Non-pigmented ciliary epithelial cell (primary cell): ENCODE measurements at places on chromosomes 16 and 17.

DNA sequence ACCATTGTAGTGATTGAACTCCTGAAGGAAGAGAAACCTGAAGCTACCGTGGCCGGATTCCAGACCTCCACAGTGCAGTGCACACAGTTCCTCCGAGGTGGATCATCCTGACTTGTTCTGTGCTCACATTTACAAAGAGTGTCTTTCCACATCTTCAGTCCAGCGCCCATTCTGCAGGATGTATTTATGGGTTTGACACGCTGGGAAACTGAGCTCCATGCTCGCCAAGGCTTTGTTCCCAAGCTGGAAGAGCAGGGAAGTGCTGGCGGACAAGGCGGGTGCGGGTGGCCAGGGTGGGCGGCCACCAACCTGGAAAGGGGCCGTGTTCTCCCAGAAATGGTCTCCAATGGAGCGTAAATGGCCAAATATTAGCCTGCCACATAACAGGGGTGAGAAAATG lies 227.9 kb downstream of the IRF8 start:
- no peak for DNase-seq

- DNase-seq: no peak
Measured at GRCh38 chr17:17904166-17905035, 67.6 kb upstream of the SREBF1 start.

DNA sequence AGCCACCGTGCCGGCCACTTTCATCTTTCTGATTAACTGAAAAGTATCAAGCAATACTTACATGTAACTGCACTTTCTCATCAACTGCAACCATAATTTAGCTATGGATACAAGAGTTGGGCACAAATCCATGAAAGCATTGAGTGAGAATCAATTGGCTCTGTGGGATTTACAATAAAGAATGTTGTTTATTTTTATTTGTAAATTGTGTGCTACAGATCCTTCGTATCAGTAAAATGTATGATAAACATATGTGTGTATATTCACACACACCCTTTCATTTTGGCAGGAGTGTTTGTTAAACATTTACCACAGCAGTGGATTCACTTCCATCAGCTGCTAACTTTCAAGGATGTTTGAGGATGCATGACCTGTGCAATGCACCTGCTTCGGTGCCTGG lies 411.0 kb downstream of the WWOX start:
- no peak for DNase-seq

GRCh38 chr16:2415085-2415484 lies 14.2 kb upstream of the CCNF start:
- no peak for DNase-seq

DNA sequence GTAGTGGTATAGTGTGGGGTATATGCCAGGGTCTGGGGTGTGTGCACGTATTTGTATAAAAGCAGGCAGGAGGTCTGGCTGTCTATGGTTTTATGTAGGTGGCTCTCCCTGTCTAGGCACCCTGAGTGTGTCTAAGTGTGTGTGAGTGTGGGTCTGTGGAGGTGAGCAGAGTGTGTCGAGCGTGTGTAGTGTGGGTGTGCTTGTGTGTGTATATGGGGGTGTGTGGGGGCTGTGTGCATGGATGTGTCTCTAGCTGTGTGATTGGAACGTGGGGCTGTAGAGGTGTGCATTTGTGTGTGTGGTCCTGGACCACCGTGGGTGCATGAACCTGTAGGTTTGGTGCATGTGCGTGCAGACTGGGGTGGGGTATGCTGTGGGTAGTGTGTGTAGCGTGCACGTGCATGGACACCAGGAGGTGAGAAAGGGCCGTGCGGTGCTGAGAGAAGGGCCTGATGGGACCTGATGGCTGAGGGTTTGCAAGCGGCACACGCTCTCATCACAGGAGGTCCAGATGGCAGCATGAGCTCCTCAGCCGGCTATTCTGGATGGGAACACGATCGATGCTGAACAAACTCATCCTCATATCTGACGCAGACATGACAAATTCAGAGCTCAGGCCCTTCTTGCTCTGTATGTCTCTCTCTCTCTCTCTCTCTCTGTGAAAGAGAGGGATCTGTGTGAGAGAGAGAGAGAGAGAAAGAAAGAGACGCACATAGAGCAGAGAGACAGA lies 27.7 kb downstream of the SPACA3 start:
- DNase-seq: no peak

- DNase-seq: no peak
Measured at GRCh38 chr16:81804134-81804610, 25.1 kb downstream of the PLCG2 start.

DNA sequence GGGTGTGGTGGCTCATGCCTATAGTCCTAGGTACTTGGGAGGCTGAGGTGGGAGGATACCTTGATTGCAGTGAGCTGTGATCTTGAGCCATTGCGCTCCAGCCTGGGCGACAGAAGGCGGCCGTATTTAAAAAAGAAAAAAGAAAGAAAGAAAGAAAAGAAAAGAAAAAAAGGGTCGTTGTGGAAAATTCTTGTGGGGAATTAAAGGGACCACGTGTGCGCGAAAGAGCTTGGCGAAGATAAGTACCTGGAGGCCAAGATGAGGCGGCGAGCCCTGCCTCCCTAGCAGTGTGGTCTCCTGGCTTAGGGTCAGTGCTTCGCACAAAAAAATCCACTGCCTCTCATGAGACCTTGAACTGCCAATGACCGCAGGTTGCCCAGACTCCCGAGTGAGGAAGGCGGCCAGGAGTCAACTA lies 728 bp upstream of the NMT1 start:
- DNase-seq: no peak

DNA sequence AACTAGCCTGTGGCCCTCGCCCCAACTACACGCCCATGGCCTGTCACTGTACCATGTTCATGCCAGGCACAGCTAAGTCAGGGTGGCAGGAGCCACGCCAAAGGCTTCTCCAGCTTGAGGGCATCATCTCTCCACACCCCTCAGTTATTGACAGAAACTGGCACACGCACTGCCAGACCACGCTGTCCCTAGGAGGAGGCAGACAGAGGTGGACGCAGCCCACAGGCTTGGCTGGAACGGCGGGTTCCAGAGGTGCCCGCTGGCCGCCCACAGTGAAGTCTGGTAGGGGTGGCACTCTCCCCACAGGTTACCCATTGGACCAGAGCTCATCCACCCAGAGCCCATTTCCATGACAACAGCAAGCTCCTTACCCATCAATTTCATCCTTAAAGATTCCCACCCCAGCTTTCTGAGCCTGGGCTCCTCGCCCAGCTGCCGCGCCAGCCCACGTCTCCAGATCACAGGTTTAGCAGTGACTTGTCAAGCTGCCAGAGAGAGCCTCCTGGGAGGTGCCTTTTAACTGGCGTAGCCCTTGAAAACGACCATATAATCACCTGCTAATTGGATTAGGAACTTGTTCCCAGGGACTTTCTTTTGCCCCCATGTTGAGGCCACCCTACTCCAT lies 27.9 kb downstream of the RPRML start:
- DNase-seq: no peak

GRCh38 chr17:71824671-71825070 lies 296.1 kb upstream of the SOX9 start:
- no peak for DNase-seq

GRCh38 chr17:45940826-45941225 lies 46.5 kb downstream of the MAPT start:
- no peak for DNase-seq

- no peak for DNase-seq
Measured at GRCh38 chr16:87129771-87130170, 187.4 kb downstream of the C16orf95 start.
